ENCODE measurements at places on chromosomes 2 and 18.

DNA sequence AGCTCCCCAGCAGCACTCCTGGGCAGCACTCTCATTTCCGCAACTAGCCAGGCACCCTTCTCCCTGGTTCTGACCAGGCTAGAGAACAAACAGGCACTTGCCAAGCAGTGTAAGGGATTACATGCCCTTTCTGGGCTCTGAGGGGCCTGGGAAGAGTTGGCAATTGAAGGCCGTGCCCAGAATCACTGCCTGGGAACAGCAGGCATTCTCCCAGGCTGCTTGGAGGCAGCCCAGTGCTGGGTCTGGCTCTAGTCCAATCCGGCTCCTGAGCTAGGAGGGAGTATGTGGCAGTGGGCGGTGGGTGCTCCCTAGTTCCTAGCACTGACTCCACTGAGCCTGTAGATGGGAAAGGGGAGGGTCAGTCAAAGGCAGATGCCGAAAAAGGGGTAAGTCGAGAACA lies 34.1 kb upstream of the SP3 start:
- DNase-seq = no peak

- peak; percentile 16 for DNase-seq
Observed at GRCh38 chr2:95345563-95346230, 48.5 kb downstream of the KCNIP3 start.

- no peak for DNase-seq
Observed at GRCh38 chr18:24094561-24094960, 44.3 kb upstream of the CABYR start.

DNA sequence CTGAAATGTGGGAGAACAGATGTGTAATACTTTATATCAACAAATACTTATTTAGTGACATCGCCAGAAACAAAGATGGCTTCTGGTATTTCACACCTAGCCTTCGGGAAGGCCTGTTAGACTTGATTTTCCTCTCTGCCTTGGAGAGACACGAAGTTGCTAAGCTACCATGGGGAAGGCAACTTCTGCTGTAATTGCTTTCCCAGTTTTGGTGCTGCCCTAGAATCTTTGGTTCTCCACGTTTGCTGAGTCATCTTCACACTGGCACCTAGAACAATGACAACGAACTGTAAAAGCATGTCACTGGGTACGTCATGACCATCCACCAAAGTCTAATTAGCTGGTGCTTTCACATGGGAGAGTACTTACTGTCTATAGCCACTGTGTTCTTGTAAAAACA lies 58.7 kb upstream of the ACTR3 start:
- no peak for DNase-seq

DNA sequence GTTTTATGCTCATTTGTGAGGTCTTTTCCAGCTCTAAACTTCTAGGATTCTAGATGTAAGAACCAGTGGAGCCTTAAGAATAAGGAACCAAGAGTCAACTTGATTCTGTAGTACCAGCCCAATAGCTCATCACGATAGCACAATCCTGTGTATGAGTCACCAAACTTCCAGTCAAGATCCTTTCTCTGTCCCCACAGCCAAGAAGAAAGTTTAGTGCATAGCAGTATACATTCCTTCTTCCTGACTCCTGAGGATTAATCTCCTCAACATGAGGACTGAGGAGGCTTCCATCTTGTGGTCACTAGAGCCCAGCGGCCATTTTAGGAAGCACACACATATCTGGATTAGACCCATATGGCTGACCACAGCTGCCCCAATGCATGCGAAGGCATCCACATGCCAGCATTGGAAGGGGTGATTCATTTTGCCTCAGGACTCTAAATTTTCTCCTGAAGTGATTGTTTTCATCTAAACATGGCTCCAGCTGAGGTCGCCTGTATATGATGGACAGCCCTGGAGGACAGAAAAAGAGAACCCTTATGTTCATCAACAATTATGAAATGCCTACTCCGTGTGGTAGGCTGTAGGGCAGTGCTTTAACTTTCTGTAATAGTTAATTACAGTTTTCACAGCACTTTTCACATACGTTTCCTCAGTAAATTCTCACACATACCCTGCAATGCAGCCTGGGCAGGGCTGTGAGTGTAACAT lies 53.5 kb downstream of the RASGRP3 start:
- no peak for DNase-seq

- no peak for DNase-seq
Observed at GRCh38 chr2:240624011-240624949, 1.0 kb upstream of the GPR35 start.

GRCh38 chr18:56146565-56146964 lies 491.8 kb downstream of the TXNL1 start:
- no peak for DNase-seq

GRCh38 chr18:53952700-53953099 lies 271.8 kb downstream of the MBD2 start:
- DNase-seq = no peak

DNA sequence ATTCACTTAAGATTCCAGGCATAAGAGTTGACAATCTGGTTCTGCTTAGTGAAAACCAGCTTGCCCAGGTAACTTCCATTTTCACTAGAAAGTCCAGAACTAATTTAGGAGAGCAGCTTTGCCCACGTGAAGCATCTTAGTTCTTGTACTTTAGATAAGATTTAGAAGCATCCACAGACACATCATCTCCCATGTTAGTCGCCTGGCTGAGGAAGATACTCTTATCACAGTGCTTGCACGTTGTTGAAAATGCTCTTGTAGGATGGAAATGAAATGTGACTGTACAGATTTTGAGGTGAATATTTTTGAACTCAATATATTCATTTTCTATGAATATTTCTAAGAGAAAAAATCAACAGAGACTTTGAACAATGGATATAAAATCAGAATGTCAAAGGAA lies 159.7 kb downstream of the SOCS6 start:
- no peak for DNase-seq

DNA sequence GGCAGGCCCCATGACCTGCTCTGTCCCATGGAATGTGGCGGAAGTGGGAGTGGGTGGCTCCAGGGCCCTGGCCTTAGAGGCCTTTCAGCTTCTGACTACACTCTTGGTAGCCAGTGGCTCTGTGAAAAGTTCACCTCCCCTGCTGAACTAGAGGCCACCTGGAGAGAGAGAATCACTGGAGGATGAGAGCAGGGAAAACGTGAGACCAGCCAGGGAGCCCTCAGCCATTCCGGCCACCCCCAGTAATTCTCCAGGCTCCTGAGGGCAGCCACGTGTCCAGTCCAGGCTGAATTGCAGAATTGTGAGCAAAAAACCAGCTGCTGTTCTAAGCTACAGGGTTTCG lies 10.5 kb downstream of the COLEC12 start:
- DNase-seq = no peak

GRCh38 chr2:118309257-118309945 lies 221.1 kb downstream of the INSIG2 start:
- DNase-seq = no peak

- no peak for DNase-seq
Observed at GRCh38 chr18:12857215-12857905, 26.7 kb downstream of the PTPN2 start.

- no peak for DNase-seq
Observed at GRCh38 chr2:120253021-120253882, 600 bp downstream of the RALB start.

GRCh38 chr2:53697092-53697491 lies 70.5 kb upstream of the CHAC2 start:
- no peak for DNase-seq

GRCh38 chr18:10006311-10006893 lies 92.6 kb downstream of the VAPA start:
- no peak for DNase-seq

- DNase-seq = no peak
Observed at GRCh38 chr2:105455488-105456003, 56.7 kb upstream of the FHL2 start.

GRCh38 chr2:101751276-101751815 lies 53.8 kb downstream of the MAP4K4 start:
- no peak for DNase-seq

- no peak for DNase-seq
Observed at GRCh38 chr2:134254824-134255223, 952 bp downstream of the MGAT5 start.
